ENCODE measurements at places on chromosomes 2 and 18.

DNA sequence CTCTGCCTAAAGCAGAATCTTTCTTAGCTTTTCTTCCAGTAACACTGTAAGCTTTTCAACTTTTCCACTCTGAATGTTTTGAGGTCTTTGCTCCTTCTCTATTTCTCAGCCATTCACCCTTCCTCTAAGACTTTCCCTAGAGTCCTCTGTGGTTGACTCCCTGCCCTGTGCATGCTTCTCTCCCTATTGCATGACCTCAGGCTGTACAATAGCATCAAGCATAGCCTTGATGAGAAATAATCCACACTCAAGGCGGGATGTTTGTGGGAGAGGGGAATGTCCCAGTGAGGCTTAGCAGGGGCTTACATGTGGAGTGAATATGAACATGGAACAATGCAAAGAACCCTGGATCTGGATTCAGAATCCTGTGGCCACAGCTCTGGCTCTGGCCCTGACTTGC is 48.4 kb upstream of the IGFBP5 start:
- no peaks in the 10 kb centered on the region for H3K27me3 ChIP-seq
- no peak for DNase-seq
- H3K4me1 ChIP-seq, result no peaks in the 10 kb centered on the region
- no peak overlapping the region for H3K27ac ChIP-seq

- H3K36me3 ChIP-seq, result peaks cover 6% of the 10 kb centered on the region
- no peaks in the 10 kb centered on the region for H3K4me1 ChIP-seq
- no peak overlapping the region for H3K27ac ChIP-seq
- no peaks in the 10 kb centered on the region for H3K27me3 ChIP-seq
Observed at GRCh38 chr18:46415532-46416252, 241.3 kb downstream of the LOXHD1 start.

DNA sequence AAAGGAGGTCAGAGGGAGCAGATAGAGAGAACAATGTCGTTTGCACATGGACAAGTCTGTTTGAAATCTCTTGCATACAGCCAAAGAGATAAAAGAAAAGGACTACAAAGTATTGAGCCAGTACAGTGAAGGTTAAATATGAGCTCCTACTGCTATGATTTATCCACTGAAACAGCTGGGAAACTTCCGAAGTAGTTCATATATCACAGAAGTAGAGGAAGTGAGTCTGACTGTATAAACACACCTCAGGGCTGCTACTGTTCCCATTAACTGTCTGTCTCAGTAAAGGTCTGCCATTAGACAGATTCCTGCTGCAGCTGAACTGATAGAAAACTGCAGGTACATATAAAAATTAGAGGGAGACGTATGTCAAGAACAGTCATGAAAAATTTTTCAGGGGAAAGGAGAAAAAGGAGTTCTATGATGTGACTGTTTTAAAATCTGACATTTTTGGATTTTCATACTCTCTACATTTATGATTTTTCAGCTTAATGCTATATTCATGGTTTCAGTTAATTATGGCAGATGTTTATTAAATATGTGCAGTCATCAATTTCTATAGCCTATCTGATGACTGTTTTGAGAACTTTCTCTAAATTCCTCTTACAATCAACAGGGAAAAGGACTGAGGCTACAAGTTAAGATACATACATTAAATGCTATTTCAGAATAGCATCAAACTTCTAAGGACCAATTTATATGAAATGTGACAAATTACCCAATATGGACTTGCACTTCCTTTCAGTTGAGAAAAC is 364.7 kb downstream of the ERBB4 start:
- no peak for DNase-seq
- no peak overlapping the region for H3K27ac ChIP-seq
- no peaks in the 10 kb centered on the region for H3K27me3 ChIP-seq
- H3K4me1 ChIP-seq, result no peaks in the 10 kb centered on the region

GRCh38 chr2:39264733-39265132 is 21.0 kb upstream of the CDKL4 start:
- 0 out of 2 replicates have a peak, but pooled peaks cover 3% of the 10 kb centered on the region for H3K36me3 ChIP-seq
- H3K4me1 ChIP-seq, result no peaks in the 10 kb centered on the region
- no peak overlapping the region for H3K4me3 ChIP-seq
- H3K27ac ChIP-seq, result no peak overlapping the region
- H3K27me3 ChIP-seq, result no peaks in the 10 kb centered on the region
